ENCODE measurements at places on chromosomes 6 and 20. TPM values are rescaled to one million over a fixed set of nuclear protein-coding genes. Genes with fewer than 3 reads are reported as not detected.

Gene MOCS1
- total RNA-seq, result 4.4 TPM

DNA sequence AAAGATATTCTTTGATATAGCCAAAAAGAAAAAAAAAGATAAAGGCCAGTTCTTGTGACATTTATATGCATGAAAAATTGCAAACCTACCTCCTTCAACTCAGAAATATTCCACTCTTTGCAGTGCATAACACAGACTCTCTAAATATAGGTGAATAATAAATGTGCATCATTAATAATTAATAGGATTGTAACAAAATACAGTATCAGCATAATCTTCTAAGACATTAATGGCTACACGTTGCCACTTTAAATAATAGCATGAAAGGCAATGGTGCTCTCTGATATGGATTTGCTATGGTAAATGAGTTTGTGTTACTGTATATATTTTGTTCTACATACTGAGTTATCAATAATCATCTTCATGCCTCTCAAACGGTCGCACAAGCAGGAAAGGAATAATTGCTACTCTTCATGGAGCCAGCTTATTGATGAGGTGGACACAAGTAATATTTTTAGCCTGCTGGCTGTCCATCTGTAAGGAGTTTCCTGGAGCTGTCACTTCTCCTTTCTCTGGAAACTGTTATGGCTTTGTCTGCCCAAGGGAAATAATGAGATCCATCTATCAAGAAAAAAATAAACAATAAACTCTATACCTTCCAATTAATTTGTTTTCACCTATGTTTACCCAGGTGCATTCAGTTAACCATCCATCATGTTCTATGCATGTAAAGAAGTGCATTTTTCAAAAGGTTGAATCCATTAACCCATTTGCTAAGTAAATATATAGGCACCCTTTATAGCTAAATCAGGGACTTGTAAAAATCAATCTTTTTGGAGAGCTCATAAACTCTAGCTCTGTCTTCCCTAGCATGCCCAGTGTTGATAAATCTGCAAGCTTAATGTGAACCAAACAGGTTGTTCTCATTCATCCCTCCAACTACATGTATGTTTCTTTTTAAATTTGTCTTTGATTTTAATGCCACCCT, 253.0 kb downstream of the NKAIN2 start:
- no peak for DNase-seq

Gene CRIP3
- total RNA-seq, result not detected

DNA sequence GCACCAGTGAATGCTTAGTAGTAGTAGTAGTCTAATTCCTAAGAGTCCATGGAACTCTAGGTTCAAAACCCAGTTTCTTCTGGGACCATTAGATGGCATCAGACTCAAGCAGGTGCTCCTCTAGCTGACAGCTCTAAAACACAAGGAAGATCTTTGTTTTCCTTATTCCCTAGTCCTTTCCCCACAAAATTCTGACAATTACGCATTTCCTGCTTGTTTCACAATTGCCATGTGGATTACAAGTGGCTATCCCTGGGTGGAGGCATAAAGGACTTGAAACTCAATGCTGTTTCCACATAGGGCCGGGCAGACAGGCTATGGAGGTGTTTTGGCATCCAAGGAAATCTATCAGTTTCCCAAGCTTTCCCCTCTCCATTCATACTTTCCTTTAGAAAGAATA, 9.2 kb upstream of the HLA-DOB start:
- DNase-seq, result peak; percentile 32

Gene NTSR1
- total RNA-seq, result 9.0 TPM

DNA sequence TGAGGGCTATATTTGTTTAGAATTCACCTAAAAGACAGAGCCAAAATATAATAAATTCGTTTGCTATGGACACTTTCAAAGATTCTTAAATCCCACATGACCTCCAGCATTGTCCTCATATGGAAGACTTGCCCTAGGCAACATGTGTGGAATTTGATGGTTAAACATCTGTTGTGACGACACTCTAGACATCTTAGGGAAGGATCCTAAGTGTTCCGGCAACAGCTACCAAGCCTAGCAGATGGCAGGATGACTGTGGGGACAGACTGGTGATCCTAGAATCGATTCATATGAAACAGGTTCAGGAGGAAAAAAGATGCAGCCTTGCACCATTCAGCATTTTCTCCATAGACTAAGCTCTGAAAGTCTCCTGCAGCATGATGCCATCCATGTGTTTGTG, 77.6 kb upstream of the BACH2 start:
- no peak for DNase-seq

DNA sequence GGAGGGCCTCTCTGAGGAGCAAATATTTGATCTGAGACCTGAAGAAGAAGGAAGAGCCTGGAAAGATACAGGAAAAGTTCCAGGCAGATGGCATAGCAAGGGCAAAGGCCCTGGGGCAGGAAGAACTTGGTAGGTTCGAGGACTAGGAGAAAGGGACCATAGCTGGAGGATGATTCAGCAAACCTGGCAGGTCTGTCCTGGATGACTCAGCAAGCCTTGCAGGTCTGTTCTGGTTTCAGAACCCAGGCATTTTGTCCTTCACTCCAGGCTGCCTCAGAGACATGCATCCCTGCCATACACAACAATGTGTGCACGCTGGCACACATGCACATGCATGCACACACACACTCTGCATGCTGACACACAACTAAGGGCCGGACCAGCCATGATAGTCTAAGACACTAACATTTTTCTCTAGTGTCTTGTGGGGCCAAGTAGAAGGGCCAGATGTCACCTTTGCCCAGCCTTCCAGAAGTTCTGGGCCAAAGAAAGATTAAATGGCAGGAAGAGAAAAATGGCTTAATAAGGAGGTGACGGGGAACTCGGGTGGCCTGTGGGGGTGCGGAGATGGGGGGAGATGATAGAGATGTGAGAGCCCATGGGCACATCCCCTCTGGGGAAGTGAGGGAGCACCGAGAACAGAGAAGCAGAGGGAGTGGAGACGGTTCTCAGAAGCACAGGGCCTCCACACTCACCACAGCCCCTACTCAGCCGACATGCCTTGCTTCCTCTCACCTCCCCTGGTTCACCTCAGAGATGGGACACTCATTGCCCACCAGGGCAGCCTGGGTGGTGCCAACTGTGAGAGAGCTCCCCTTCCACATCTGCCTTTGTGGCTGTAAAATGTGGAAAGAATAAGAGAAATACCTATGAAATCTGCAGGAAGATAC, 15.4 kb upstream of the TRIB3 start:
- DNase-seq, result peak; percentile 66

Measured in A172 (cell line).